ENCODE measurements at places on chromosomes 11 and 22.

DNA sequence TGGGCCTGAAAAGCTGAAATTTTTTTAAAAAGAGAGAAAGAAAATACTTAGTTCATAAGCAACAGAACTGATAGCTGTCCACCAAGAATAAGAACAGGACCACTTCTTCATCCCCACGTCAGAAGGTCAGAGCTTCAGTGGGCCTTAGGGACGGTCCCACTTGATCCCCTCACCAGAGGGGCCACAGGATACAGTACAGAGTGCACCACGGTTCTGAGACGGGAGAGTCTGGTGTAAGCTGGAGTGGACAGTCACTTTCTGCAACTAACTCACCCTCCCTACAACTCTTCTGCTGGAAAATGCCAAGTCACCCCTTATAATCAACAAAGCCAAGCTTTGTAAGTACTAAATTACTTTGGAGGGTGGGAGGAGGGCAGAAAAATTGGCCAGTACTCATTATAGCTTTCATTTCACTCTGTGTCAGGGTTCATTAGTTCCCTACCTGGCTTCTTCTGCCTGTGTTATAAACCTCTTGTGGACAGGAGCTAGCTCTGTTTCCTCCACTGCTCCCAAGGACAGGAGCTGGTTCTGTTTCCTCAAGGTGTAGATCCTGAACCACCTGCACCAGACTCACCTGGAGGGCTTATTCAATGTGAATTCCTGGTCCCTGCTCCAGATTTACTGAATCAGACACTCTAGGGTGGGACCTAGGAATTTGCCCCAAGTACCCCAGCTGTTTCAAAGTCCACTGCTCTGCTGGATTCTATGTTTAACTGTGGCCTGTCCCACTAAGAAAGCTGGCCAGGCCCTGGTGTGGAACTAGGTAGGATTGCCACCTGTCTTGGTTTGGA, 39.6 kb downstream of the SCGB1A1 start:
- no peak for DNase-seq

GRCh38 chr11:44286268-44286880, 23.6 kb downstream of the ALX4 start:
- DNase-seq: no peak

- DNase-seq: no peak
Measured at GRCh38 chr11:68470304-68470811, 9.8 kb downstream of the PPP6R3 start.

DNA sequence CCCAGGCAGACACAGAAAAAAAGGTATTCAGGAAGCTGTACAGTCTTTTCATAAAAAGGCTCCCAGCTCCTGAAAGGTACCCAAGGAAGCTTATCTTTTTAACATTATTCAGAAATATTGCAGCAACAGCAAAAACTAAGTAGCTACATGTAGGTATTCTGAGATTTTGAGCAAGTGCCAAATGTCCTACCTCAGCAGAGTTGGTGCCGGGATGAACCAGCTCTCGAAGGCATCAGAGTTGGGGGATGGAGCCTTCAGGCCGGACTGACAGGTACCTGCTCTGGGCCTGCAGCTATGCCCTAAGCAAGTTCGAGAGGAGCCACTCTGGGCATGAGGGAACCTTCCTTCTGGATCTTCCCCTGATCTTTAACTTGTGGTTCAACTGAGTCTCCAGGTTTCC, 77.1 kb upstream of the TTC12 start:
- no peak for DNase-seq

DNA sequence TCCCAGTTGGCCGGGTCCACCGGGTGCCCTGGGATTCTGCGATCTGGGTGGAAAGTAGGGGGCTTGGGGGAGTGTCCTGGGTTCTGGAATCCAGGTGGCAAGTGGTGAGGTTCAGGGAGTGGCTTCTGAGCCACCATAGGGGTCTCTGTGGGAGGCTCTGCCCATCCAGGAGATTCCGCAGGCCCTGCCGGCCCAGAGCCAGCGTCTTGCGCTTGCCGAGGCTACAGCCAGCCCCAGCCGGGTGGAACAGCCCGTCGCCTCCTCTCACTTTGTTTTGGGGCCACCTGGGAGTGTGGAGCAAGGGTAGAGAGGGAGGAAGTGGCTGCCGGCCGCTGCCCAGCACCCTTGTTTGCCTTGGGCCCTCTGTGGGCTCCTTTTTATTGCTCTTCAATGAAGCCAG, 60.6 kb upstream of the PPP6R3 start:
- no peak for DNase-seq

- no peak for DNase-seq
Measured at GRCh38 chr11:85682330-85683305, 3.4 kb downstream of the CCDC89 start.

All from NCI-H1436 treated with DMSO at 0.1 percent for 48 hours (cell line).